ENCODE measurements at places on chromosomes 12 and 14.

DNA sequence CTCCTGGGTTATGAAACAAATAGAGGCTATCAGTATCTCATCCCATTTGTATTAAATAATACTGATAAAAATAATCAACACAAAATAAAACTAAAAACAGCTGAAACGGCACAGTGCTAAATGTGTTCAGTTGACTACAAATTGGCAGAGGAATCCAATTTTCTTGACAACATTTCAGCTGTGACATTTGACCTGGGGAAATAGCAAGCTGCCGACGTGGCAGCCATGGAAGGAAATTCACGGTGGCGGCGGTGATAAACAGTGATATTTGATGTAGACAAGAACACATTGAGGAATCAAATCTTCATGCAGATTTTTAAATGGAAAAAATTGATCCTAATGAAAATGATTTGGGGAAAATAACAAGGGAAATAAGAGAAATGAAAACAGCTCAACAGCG lies 159.1 kb upstream of the RTL1 start:
- DNase-seq, result no peak

- no peak for DNase-seq
Measured at GRCh38 chr12:112327209-112327938, 54.9 kb downstream of the HECTD4 start.

GRCh38 chr12:47312808-47313426 lies 233.2 kb upstream of the AMIGO2 start:
- no peak for DNase-seq

DNA sequence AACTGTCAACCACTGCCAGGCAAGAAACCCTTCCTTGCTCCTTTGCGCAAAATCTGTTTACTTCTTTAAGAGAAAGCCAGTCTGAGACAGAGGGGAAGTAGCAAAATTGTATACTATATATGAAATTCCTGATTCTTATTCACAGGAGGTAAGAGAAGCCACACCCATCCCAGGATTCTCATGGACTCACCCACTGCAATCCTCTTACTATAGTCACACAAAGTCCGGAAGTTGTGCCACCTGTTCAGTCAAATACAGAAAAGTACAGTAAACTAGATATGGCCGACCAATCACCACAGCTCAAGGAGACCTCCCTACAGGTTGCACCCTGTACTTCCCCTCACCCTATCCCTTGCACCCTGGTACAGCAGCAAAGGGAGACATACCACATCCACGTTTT lies 2.9 kb downstream of the PRMT5 start:
- no peak for DNase-seq

DNA sequence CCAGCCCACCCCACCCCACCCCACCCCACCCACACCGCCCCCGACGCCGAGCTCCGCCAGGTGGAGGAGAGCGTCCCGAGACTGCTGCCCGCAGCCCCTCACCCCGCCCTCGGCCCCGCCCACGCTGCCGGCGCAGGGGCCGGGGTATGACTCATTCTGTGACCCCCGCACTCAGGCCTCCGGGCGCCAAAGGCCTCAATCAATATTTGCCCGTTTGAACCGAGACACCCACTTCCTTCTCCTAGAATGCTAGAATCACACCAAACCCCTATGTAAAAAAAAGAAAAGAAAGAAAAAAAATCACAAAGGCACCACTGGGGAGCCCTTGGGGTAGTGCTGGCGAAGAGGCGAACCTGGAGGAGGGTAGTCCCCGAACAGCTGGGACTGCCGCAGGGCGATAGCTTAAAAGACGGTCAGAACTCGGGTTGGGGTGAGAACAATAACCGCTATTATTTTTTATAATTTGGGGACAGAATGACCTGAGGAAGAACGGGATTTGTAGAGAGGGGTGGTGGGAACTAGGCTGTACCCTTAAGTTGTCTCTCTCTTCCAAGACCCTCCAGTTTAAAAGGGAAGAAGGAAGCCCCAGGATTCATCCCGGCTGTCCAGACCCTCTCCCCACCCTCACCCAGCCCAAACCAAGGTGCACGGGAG lies 894 bp downstream of the KRT8 start:
- no peak for DNase-seq

- no peak for DNase-seq
Measured at GRCh38 chr12:76820888-76821482, 57.1 kb downstream of the ZDHHC17 start.

DNA sequence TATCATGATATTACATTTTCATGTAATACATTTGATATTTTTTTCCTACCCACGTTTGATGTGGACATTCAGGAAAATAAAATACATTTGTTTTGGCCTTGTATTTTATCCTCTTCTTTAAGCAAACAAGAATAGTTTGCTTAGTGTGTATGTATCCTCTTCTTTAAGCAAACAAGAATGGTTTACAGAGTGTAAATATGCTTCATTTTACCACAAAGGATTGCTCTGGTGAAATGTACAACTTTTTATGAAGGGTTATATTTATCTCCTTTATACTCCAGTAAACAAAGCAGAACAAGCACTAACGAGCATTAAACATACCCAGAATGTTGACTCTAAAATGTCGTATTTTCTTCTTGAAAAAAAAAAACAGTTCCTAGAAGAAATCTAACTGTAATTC lies 244.7 kb downstream of the KCNH5 start:
- no peak for DNase-seq

GRCh38 chr14:71438684-71439083 lies 493.5 kb upstream of the RGS6 start:
- DNase-seq, result no peak
